ENCODE measurements at places on chromosomes 2 and 18. TPM values are rescaled to one million over a fixed set of nuclear protein-coding genes. Genes with fewer than 3 reads are reported as not detected.

Gene ADD2
- 435 TPM for total RNA-seq

Gene ST8SIA5
- 10.8 TPM for total RNA-seq

Gene SERPINB12
- total RNA-seq = not detected

Gene TRIP12
- 187 TPM for total RNA-seq

Gene ABI2
- total RNA-seq = 217 TPM

Gene HAT1
- 62.1 TPM for total RNA-seq

Gene C1QL2
- 1.6 TPM for total RNA-seq

Gene DLX1
- total RNA-seq = 21.4 TPM
